ENCODE measurements at places on chromosomes 6 and 20.

- no peaks in the 10 kb centered on the region for H3K4me1 ChIP-seq
- no peak for DNase-seq
- no peak overlapping the region for H3K4me3 ChIP-seq
Observed at GRCh38 chr6:110574817-110575216, 98.4 kb upstream of the SLC22A16 start.

GRCh38 chr20:25320035-25320800 is 70.4 kb downstream of the ABHD12 start:
- H3K4me3 ChIP-seq = no peak overlapping the region
- peaks cover 9% of the 10 kb centered on the region for H3K4me1 ChIP-seq
- DNase-seq = no peak
- H3K27ac ChIP-seq = no peak overlapping the region
- no peaks in the 10 kb centered on the region for H3K36me3 ChIP-seq
- H3K27me3 ChIP-seq = no peaks in the 10 kb centered on the region

GRCh38 chr6:7535498-7535897 is 6.0 kb upstream of the DSP start:
- no peaks in the 10 kb centered on the region for H3K27me3 ChIP-seq
- no peak overlapping the region for H3K4me3 ChIP-seq
- DNase-seq = peak; percentile 45
- peaks cover 20% of the 10 kb centered on the region for H3K4me1 ChIP-seq

GRCh38 chr6:147651249-147652063 is 143.0 kb downstream of the SAMD5 start:
- no peaks in the 10 kb centered on the region for H3K27me3 ChIP-seq
- H3K4me3 ChIP-seq = no peak overlapping the region
- no peaks in the 10 kb centered on the region for H3K4me1 ChIP-seq
- no peaks in the 10 kb centered on the region for H3K36me3 ChIP-seq
- H3K27ac ChIP-seq = no peak overlapping the region

DNA sequence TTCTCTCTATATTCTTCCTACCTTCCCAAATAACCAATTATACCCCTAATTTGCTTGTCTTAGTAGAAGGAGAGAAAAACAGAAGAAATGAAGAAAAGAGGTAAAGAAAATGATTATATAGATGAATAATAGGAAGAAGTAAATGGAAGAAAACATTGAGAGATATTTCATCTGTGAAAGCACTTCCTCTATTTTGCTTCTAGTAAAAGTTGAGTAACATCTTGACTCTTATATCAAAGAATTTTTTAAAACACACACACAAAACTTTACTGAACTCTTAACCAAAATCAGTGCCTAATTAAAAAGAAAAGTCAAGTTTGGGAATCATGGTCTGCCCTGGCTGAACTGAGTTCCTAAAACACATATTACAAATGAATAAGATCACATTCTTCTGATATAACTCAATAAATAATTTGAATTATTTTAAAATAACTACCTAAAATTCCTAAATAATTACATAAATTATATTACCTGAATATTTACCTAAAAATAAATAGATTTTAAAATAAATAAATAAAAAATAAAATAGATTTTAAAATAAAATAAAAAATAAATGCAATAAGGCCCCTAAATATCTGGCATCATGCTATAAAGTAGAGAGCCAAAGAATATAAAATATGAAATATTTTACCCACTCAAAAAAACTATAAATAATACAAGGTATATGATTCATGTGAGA is 8.8 kb downstream of the SLC17A2 start:
- H3K4me3 ChIP-seq = no peak overlapping the region
- H3K27ac ChIP-seq = no peak overlapping the region
- no peaks in the 10 kb centered on the region for H3K36me3 ChIP-seq
- H3K4me1 ChIP-seq = no peaks in the 10 kb centered on the region

GRCh38 chr20:58649288-58650180 is 1.5 kb upstream of the STX16 start:
- H3K27me3 ChIP-seq = no peaks in the 10 kb centered on the region
- H3K4me1 ChIP-seq = peaks cover 63% of the 10 kb centered on the region
- H3K36me3 ChIP-seq = no peaks in the 10 kb centered on the region
- H3K4me3 ChIP-seq = no peak overlapping the region
- H3K27ac ChIP-seq = no peak overlapping the region

GRCh38 chr6:149433881-149434280 is 33.8 kb downstream of the SUMO4 start:
- no peak for DNase-seq
- no peak overlapping the region for H3K27ac ChIP-seq
- H3K4me1 ChIP-seq = no peaks in the 10 kb centered on the region
- H3K4me3 ChIP-seq = no peak overlapping the region
- H3K36me3 ChIP-seq = no peaks in the 10 kb centered on the region

GRCh38 chr6:99501762-99502161 is 13.5 kb downstream of the USP45 start:
- DNase-seq = no peak
- H3K4me3 ChIP-seq = no peak overlapping the region
- no peaks in the 10 kb centered on the region for H3K27me3 ChIP-seq
- H3K4me1 ChIP-seq = no peaks in the 10 kb centered on the region
- no peak overlapping the region for H3K27ac ChIP-seq

DNA sequence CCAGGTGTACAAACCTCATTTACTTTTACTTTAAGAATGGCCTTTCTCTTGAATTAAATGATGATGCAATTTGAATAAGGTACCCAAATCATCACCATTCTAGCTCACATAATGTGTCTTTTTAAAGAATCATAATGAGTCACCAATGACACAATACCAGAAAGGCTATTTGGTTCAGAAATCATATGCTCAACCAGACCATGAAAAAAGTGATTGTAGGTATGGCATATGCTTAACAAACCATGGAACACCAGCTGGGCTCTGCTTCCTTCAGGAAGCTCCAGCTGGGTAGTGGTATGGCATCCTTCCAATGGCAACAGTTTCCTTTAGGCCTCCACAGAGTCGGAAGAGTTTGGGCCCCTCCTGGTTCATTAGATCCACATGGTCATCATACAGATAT is 128.2 kb downstream of the FRK start:
- H3K27ac ChIP-seq = no peak overlapping the region
- H3K36me3 ChIP-seq = no peaks in the 10 kb centered on the region
- H3K27me3 ChIP-seq = no peaks in the 10 kb centered on the region
- no peak overlapping the region for H3K4me3 ChIP-seq
- DNase-seq = no peak

- H3K27ac ChIP-seq = no peak overlapping the region
- DNase-seq = no peak
- H3K27me3 ChIP-seq = no peaks in the 10 kb centered on the region
- peaks cover 39% of the 10 kb centered on the region for H3K4me1 ChIP-seq
- no peak overlapping the region for H3K4me3 ChIP-seq
- H3K36me3 ChIP-seq = no peaks in the 10 kb centered on the region
Observed at GRCh38 chr6:14738933-14739332, 506.9 kb upstream of the JARID2 start.

DNA sequence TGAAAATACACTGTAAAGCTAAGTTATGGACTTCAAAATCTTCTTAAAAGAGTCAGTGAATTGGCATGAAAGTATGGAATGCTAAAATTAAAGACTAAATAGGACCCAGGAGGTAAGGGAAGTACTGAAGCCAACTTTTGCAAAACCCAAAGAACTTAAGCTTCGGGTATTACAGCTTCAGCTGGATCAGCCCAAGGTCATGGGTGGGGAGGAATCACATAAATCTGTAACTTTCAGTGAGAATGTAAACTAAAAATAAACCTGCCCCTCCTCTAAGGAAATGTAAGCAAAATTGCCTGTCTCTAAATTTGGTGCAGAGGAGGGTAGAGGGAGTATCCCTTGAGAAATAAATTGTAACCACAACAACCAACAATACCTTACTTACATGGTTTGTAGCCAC is 4.4 kb upstream of the MUC21 start:
- H3K36me3 ChIP-seq = no peaks in the 10 kb centered on the region
- no peak overlapping the region for H3K4me3 ChIP-seq
- DNase-seq = no peak

DNA sequence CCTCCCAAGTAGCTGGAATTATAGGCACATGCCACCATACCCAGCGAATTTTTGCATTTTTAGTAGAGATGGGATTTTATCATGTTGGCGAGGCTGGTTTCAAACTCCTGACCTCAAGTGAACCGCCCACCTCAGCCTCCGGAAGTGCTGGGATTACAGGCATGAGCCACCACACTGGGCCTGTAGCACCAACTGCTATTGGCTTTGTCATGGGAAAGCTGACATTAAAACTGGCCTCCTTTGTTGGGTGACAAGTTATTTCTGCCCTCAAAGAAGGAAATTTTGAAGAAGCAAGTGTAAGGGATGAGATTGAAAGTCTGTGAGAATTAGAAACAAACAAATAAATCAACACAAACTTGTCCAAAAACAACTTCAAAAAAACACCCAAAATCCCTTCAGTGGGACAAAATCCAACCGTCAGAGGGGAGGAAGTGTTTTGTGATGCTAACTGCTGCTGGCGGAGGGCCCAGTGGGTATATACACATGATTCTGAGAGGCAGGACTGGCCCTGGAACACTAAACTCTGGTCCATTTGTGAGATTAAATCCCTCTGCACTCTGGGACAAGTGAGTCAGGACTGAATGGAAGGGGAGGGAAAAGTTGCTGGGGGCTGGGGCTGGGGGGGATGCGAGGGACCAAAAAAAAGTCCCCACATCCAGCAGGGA is 87.5 kb upstream of the NAA20 start:
- H3K36me3 ChIP-seq = no peaks in the 10 kb centered on the region
- no peak overlapping the region for H3K4me3 ChIP-seq
- peaks cover 3% of the 10 kb centered on the region for H3K4me1 ChIP-seq
- DNase-seq = no peak
- no peak overlapping the region for H3K27ac ChIP-seq
- no peaks in the 10 kb centered on the region for H3K27me3 ChIP-seq

GRCh38 chr6:17552861-17553260 is 47.2 kb upstream of the FAM8A1 start:
- no peak overlapping the region for H3K4me3 ChIP-seq
- no peaks in the 10 kb centered on the region for H3K4me1 ChIP-seq
- peaks cover 14% of the 10 kb centered on the region for H3K36me3 ChIP-seq
- no peaks in the 10 kb centered on the region for H3K27me3 ChIP-seq
- DNase-seq = no peak

- H3K4me3 ChIP-seq = no peak overlapping the region
- H3K27me3 ChIP-seq = peaks cover 46% of the 10 kb centered on the region
- H3K36me3 ChIP-seq = no peaks in the 10 kb centered on the region
- DNase-seq = no peak
- no peak overlapping the region for H3K27ac ChIP-seq
- no peaks in the 10 kb centered on the region for H3K4me1 ChIP-seq
Observed at GRCh38 chr6:168542301-168542700, 101.3 kb downstream of the SMOC2 start.

- no peaks in the 10 kb centered on the region for H3K4me1 ChIP-seq
- H3K4me3 ChIP-seq = no peak overlapping the region
- no peaks in the 10 kb centered on the region for H3K27me3 ChIP-seq
- no peaks in the 10 kb centered on the region for H3K36me3 ChIP-seq
Observed at GRCh38 chr6:139496654-139497344, 122.4 kb upstream of the CITED2 start.

DNA sequence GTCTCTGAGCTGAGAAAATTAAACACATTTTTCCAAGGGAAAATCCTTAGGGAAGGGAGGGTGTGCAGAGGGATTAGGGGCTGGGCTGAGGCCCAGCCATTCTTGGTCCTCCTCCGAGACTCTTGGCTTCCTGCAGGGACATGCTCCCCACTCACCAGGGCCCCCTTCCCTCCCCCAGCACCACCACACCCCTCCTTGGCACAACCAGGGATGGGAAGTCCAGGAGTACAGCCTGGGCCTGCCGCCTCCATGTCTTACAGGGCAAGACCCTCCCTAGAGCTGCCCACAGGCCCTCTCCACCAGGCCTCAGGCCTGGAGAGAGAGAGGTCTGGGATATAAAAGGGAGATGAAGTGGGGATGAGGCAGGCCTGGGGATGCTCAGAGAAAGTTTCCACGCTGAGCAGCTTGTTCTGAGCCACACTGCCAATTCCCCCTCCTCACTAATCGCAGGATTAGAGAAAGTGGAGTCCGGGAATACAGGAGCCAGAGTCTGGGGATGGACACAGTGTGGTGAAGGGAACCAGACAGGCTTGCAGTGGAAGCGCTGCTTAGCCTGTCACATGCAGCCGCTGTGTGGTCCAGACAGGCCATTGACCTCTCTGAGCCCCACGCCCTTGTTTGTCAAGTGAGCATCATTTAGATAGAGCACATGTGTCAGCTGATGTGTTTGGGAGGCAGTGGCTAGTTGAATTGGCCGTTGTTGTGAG is 105.5 kb downstream of the MRPL14 start:
- H3K4me3 ChIP-seq = no peak overlapping the region
- no peaks in the 10 kb centered on the region for H3K27me3 ChIP-seq
- no peak for DNase-seq
- H3K36me3 ChIP-seq = no peaks in the 10 kb centered on the region

DNA sequence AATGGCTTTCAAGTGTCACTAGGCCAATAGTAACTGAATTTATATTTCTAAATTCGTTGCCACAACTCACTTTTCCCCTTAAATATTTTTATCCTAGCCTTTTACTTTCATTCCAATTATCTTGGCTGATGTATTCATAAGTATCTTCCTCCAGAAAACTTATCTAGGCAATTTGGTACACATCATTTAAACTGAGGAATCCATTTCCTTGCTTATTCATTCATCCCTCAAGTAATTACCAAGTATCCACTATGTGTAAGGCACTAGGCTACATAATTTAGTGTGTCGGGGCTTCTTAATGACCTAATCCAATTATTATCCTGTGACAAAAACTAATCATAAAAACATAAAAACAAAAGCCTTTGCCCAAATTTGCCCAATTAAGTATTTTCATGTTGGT is 258.3 kb upstream of the TCF21 start:
- peaks cover 17% of the 10 kb centered on the region for H3K4me1 ChIP-seq
- no peaks in the 10 kb centered on the region for H3K27me3 ChIP-seq
- no peaks in the 10 kb centered on the region for H3K36me3 ChIP-seq
- no peak overlapping the region for H3K27ac ChIP-seq
- H3K4me3 ChIP-seq = no peak overlapping the region

DNA sequence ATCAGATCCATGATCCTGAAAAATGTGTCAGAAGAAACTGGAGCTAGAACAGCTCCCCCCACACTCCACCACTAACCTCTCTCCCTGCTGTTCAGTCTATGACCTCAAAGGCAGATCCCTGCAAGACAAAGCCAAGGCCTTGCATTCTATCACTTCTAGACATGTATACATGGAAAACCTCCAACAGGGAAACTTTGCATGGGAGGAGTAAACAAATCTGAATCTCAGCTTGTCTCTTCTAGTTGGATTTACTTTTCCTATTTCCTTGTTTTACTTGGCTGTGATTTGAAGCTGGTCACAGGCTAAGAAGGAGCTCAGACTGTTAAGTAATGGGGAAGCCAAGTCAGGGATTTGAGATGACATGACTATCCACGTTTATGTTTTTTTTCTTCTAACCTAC is 456.8 kb upstream of the CHD6 start:
- no peak overlapping the region for H3K4me3 ChIP-seq
- H3K36me3 ChIP-seq = no peaks in the 10 kb centered on the region
- H3K27ac ChIP-seq = no peak overlapping the region
- no peaks in the 10 kb centered on the region for H3K27me3 ChIP-seq

DNA sequence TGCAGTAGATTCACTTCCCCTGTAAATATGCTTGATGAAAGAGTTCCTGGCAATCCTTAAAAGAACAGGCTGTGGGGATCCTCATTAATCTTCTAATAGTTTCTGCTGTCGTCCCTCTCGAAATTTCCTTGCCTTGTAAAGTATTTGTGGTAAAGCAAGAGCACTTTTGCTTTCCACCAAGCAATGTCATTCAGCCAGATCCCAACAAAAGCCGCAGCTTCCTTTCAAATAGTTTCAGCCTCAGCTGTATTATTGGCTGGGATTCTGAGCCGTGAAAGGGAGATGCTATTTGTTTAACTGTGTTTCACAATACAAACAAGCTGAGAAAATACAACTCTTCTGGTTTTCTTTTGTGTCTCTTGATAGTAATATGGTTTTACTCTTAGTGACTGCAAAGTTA is 48.9 kb upstream of the EPHA7 start:
- no peaks in the 10 kb centered on the region for H3K36me3 ChIP-seq
- H3K4me1 ChIP-seq = peaks cover 9% of the 10 kb centered on the region
- H3K27me3 ChIP-seq = no peaks in the 10 kb centered on the region
- no peak overlapping the region for H3K4me3 ChIP-seq
- peak overlapping the region; percentile 40 for H3K27ac ChIP-seq
